Astrocyte of the spinal cord (primary cell): ENCODE measurements at places on chromosomes 2 and 18.

- no peak for DNase-seq
Observed at GRCh38 chr2:20552847-20553246, 98.1 kb downstream of the HS1BP3 start.

GRCh38 chr18:46338766-46339165 lies 234.6 kb downstream of the HAUS1 start:
- DNase-seq, result no peak

DNA sequence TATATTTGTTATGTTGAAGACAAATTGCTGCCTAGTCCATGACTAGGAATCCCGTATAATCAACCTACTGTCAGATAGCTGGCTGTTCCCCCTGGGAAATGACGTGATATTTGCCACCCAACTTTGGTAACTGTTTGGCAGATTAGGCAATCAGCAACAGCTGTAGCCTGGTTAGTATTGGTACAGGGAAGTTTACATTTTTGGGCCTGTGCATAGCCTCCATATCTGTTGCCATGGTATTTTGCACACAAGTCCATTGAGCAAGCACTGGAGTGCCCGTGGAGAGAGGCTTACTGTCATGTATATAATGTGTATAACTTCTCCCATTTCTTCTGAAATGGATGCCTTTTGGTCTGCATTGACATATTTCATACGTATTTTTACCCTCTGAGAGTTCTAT lies 27.7 kb downstream of the BIRC6 start:
- DNase-seq, result no peak

- peak; percentile 12 for DNase-seq
Observed at GRCh38 chr2:161136696-161137324, 23.4 kb upstream of the TANK start.

- no peak for DNase-seq
Observed at GRCh38 chr18:37422596-37422995, 143.0 kb downstream of the CELF4 start.

DNA sequence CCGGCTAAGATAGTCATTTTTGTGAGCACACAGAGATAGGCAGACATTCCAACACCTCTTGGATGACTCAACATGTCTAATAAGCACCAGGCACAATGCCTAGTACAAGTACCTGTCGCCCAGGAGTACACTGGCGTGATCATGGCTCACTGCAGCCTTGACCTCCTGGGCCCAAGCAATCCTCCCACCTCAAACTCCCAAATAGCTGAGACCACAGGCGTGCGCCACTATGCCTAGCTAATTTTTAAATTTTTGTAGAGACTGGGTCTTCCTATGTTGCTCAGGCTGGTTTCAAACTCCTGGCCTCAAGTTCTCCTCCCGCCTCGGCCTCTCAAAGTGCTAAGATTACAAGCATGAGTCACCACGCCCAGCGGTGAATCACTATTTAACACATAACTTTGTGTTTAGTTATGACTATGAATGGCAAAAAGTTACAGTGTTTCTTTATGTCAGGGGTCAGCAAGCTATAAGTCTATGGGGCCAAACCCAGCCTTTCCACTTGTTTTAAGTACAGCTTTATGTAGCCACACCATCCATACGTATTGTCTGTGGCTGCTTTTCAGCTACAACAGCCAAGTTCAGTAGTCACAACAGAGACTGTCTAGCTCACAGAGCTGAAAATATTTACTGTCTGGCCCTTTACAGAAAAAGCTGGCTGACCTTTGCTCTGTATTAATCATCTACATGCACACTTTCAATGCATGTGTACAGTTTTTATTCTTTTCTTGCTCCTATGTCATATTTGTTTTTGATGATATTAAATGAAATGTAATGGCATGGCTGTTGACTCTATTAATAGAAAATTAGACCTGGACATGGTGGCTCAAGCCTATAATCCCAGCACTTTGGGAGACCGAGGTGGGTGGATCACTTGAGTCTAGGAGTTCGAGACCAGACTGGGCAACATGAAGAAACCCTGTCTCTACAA lies 18.7 kb downstream of the ORC2 start:
- DNase-seq, result peak; percentile 93

DNA sequence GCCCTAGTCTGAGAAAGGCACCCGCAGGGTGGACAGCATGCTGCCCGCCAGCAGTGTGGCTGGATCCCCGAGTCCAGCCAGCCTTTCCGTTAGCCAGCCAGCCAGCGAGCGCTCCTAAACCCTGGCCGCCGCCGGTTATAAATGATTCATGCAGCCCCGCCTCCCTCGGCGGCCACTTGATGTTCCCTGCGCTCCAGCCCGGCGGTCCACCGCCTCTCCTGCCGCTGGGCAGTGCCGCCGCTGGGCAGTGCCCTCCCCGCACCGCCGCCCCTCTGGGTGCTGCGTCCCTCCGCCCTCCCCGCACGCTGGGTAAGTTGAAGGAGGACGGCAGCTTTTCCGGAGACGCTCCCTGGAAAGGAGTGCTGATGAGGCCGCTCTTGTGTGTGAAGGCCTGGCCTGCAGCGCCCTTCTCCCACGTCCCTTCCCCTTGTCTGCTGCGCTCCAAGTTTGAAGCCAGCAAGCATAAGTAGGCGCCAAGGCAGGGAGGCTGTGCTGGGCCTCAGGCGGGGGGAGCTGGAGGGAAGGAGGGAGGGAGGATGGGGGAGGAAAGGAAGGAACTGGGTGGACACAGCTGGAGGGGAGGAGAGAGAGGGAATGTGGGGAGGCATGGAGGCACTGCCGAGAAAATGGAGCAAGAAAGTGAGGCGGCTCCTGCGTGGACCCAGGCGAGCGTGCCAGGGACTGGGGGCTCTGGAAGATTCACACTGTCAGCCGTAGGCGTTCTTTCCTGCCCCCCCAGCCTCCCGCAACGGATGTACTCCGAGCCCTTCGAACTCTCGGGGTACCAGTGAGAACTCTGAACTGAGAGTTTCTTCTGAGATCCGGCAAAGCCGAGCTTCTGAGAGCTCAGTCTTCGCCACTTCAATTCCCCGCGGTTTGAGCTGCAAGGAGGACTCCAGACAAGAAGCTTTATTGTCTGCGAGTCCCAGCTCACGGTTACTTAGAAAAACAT lies 131.9 kb downstream of the GLI2 start:
- peak; percentile 86 for DNase-seq

GRCh38 chr18:75582406-75582821 lies 154.9 kb upstream of the SMIM21 start:
- DNase-seq, result peak; percentile 58

- no peak for DNase-seq
Observed at GRCh38 chr2:184728411-184728810, 130.1 kb downstream of the ZNF804A start.

DNA sequence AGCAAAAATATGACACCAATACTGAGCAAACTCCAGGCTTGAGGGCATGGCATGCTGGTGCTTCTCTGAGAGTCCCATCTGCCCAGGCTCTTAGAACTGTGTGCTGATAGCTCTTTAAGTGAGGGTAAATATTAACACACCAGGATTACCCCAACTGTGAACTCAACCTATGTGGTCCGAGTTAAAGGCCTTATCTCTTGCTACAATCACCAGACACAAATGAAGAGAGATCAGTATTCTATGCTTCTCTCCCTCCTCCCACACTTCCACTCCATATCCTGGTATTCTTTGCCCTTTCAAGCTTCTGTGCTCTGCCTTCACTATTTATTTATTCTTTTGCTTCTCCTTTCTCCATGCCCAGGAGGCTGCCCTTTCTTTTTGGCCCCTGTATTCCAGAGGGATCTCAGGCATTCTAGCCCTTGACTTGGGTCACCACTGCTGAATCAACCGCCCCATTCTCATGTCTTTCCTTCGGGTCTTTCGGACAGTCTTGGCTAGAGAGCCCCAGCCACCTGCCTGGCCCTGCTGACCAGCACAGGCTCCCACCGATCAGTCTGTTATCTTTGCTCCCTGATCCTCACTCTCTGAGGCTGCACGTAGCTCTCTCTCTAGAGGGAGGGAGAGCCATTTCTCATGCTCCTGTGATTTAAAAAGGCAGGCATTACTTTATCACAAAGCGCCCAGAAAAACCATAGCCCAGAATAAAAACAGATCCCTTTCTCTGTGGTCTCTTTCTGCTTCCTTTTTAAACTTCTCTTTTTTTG lies 17.2 kb upstream of the HK2 start:
- DNase-seq, result no peak

DNA sequence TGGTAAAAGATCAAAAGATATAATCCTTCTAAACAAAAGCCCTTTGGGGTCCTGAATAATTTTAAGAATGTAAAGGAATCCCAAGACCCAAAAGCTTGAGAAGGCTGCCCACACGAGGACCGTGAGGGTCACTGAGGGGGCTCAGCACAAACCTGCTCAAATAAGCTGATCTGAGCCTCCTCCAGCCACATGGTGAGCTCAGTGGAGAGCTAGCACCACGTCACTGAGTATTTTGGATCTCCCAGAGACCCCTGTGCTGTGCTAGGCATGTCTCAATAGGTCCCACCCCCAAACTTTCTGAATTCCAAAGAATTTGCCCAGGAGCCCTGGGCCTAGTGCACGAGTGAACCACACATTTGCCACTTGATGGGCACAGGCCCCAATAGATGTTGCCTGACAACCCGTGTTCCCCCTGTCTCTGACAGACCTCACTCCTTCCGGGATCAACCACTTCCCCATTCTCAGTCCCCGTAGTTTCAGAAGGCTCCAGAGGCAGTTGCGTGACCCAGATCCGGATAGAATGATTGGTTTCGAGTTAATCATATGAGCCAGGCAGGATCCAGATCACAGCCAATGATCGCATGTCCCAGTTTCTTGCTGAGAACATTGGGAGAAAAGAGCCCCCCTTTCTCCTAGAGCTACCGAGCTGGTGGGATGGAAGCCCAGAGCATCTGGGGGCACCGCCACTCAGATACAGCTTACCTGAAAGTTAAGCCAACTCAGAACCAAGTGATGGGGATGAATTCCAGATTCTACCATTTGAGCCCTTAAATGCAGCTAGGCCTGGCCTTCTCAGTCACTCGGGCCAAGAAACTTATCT lies 203.8 kb downstream of the TNS1 start:
- DNase-seq, result no peak

GRCh38 chr18:5513947-5514346 lies 29.9 kb downstream of the EPB41L3 start:
- no peak for DNase-seq

DNA sequence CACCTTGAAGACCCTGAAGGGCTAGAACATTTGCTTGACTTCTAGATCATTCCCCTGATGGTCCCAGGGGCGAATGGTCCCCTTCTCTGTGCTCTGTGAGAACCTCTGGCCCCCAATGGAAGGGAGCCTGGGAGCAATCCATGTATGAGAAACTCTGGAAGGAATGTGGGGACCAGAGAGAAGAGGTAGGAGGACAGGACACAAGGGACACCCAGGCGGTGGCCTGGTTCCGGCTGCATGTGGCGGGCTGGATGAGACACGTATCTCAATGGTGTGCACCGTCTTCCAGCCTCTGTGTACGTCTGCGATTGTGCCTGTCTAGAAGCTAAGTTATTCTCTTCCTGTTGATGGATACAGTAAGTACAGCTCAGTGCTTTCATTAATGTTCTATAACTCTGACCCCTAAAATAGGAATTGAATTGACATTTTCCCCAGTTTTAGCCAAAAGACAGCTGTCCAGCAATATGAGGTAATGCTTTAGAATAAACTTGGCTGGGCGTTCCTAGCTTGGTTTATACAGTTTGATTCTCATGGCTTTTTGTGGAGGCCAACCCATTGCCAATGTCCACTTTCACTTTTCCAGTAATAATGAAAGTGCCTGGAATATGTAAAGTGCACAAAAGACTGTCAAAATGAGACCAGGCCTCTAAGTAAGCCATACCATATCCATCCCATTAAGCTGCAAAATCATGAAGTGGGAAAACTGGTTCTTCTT lies 30.1 kb upstream of the COPS8 start:
- DNase-seq, result no peak

DNA sequence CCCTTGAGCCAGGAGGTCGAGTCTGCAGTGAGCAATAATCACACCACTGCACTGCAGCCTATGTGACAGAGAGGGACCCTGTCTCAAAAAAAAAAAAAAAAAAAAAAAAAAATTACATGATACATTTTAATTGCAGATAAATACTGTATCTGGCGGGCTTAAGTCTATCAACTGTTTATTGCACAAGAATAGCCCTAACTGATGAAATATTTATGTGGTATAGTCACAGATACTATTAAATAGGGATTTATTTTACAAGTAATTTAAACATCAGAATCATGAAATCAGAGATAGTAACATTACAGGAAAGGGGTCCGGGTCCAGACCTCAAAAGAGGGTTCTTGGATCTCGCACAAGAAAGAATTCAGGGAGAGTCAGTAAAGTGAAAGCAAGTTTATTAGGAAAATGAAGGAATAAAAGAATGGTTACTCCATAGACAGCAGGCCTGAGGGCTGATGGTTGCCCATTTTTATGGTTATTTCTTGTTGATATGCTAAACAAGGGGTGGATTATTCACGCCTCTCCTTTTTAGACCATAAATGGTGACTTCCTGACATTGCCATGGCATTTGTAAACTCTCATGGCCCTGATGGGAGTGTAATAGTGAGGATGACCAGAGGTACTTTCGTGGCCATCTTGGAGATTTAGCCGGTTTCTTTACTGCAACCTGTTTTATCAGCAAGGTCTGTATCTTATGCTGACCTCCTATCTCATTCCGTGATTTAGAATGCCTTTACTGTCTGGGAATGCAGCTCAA lies 166.6 kb downstream of the PMAIP1 start:
- no peak for DNase-seq

GRCh38 chr18:3966642-3967358 lies 488.3 kb downstream of the DLGAP1 start:
- peak; percentile 49 for DNase-seq

GRCh38 chr2:21165350-21165749 lies 41.6 kb downstream of the TDRD15 start:
- DNase-seq, result peak; percentile 1

DNA sequence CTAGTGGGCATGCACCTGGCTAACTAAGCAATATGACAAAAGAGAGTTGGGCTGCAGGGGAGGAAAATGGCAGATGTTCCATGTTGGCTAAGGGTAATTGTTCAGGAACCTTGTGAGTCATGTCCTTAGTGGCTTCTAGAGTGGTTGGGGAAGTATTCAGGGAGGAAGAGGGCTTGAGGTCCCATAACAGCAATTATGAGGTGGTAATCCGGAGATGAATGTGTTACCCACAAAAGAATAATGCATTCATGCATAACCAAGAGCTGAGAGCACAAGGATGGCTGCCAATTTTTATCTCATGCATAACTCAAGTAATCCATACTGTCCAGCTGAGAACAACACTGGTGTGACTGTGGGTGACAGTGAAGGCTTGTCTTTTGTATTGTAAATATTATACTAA lies 42.9 kb downstream of the TMEFF2 start:
- DNase-seq, result peak; percentile 86
